NCI-H1048 (cell line): ENCODE measurements at places on chromosomes 7 and 10.

DNA sequence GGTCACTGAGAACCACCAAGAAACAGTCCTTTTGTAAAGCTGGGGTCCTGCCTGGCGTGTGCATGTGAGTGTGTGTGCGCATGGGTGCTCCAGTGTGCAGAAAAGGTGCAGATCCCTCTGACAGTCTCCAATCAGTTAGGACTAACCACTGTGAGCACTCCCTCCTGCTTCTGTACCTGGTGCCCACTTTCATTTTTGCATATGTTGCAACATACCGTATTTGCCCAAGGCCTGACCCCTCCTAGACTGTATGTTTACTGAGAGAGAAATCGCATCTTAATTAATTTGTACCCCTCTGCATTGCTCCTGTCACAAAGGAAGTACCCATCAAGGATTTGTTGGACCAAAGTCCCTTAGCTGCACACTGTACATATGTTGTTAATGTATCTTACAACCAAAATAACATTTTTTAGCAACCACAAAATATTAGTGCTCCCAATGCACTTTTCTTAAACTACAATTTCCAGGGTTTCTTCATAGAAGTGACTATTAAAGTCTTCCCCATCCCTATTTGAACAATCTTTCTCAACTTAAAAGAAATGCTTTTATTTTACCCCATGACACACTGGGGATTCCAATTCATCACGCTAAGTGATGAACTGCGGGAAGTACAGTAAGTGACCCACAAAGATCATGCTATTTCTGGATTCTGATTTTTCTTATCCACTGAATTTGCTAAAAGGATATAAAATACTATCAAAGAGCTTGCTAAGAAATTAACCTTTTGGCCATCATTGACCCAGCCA is 16.6 kb downstream of the PAXIP1 start:
- no peak for DNase-seq

DNA sequence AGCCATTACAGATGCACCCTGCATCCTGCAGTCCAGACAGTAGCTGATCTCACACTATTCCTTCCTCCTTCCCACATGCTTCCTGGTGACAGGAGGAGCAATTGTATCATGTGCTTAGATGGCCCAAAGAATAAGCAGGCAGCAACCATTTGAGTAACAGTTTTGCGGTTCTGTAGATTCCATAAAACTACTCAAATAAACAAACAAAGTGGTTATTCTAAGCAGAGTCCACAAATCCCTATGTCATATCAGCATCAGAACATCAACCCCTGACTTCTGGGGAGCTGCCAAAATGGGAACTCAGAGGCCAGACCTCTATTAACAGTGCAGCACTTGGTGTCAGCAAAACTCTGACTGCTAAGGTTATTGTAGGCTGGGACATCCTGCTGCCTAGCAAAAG is 226.0 kb downstream of the SORCS1 start:
- DNase-seq: no peak

DNA sequence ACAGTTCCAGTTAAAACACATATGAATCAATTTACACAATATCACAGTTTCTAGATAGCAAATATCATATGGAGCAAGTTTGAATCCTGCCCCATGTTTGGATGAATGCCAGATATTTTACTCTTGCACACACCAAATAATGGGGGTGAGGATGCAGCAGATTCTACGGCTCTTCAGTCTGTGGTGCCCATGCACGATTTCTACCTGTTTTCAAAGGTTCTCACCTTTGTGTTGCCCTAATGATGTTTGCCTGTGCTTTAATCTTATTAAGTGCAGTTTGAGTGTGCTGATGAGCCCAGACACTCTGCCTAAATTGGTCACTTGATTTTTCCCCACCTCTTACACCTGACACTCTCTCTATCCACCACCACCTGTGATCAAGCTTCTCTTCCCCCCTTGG is 119.6 kb downstream of the NPY start:
- no peak for DNase-seq

GRCh38 chr10:118753331-118754228 is 1.2 kb downstream of the CACUL1 start:
- DNase-seq: no peak

DNA sequence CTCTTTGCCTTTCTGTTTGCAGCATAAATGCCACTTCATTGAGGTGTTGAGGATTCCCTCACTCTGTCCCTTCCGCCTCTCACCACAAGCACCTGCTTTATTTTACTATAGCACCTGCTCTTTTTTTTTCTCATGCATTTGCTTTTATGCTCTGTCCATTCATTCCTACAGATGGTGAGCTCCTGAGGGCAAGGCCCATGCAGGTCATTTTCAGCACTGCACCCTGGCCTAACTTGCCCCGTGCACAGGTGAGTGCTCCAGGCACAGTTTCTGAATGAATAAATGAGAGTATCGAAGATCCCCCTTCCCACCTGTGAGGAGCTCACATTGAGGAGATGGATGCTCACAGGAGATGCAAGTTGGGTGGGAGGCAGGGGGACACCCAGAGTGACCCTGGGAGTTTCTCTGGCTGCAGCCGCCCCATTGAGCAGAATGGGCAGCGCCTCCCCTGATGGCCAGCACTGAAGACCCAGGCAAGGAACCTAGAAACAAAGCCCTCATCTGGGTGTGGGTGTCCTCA is 1.2 kb upstream of the AKR1E2 start:
- no peak for DNase-seq

DNA sequence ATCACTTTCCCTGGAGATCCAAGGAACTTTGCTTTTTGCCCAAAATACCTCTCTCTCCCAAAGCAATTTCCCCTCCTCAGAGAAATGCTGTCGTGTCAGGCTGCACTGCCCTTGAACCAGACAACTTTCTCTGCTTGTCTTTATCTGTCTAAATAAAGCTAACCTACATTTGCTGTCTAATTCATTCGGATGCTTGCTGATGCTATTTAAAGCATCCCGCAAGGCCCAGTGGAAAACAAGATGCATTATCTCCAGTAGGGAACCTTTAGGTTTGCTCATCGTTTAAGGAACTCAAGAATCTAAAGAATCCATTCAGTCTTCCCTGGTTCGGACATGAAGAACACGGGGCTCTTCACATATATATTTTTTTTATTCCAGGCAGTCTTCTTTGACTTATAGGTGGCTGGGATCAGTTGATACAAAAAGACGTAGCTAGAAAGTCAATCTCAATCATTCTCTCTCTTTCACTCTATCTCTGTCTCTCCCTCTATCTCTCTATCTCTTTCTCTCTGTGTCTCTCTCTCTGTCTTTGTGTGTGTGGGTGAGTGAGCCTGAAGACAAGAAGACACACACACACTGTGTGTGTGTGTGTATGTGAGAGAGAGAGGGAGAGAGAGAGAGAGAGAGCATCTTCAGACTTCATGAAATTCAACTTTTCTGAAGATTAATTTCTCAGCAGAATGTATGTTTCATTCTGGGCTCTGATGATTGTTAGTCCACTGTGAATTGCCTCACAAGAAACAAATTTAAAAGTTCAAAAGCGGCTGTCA is 92.8 kb upstream of the MKLN1 start:
- DNase-seq: no peak

DNA sequence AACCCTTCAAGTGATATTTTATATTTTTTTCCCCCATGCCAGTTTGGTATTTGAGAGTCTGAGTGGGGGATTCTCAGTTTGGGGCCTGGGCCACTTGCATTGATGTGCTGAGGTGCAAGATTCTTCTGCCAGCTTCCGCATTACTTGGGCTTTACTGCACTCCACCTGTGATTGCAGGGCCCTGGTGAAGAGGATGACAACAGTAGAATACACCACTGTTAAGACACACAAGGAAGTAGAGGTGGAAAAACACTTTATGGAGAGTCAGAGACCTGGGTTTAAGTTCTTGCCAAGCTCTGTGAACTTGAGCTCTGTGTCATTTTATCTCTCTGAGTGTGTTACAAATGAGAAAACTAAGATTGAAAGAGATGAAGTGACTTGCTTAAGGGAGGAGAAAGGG is 209.4 kb downstream of the LRMDA start:
- no peak for DNase-seq
